ENCODE measurements at places on chromosomes 7 and 10.

- DNase-seq, result no peak
Observed at GRCh38 chr7:44667190-44667589, 60.8 kb downstream of the OGDH start.

DNA sequence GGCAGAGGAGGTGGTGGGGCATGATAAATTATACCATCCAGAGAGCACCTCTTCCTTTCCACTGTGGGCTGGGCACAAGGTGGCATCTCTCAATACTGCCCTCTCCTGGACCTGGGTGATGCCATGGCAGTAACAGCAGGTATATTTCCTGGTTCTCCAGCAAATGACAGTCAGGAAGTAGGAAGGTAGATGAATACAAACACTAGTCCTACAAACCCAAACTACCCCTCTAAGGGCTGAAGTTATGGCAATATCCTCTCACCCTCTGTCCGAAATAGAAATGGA lies 1004.9 kb downstream of the KCNMA1 start:
- no peak for DNase-seq

- DNase-seq, result peak; percentile 58
Observed at GRCh38 chr7:156919132-156919713, 26.2 kb upstream of the LMBR1 start.

- DNase-seq, result no peak
Observed at GRCh38 chr10:121640266-121640665, 42.0 kb upstream of the FGFR2 start.

- DNase-seq, result no peak
Observed at GRCh38 chr10:128073890-128074289, 52.3 kb downstream of the MKI67 start.

DNA sequence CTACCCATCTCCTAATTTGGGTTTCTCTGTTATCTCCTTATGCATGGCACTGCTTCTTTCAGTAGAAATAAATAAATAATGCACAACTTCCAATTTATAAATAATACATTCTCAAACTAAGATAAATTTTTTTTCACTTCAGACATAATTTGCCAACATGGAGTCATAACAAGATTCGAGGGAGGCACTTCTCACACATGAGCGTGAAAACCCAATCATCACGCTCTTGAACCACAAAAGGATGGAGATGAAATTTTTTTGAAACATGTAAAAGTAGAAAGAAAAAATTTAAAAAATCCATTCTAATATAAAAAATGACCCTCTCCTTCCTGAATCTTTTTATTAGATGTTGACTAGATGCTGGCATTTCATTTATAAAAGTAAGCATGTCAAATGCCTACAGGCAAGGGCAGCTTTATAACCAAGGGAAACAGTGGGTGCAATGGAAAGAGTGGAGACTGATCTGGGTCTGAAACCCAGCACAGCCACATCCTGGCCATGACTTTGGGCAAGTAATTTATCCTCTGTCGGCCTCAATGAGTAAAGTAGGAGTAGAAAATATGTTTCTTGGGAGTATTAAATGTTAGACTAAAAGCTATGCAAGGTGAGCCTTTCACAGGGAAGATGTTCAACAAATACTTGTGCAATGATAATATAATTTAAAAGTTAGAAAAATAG lies 185.0 kb downstream of the STK31 start:
- DNase-seq, result no peak

DNA sequence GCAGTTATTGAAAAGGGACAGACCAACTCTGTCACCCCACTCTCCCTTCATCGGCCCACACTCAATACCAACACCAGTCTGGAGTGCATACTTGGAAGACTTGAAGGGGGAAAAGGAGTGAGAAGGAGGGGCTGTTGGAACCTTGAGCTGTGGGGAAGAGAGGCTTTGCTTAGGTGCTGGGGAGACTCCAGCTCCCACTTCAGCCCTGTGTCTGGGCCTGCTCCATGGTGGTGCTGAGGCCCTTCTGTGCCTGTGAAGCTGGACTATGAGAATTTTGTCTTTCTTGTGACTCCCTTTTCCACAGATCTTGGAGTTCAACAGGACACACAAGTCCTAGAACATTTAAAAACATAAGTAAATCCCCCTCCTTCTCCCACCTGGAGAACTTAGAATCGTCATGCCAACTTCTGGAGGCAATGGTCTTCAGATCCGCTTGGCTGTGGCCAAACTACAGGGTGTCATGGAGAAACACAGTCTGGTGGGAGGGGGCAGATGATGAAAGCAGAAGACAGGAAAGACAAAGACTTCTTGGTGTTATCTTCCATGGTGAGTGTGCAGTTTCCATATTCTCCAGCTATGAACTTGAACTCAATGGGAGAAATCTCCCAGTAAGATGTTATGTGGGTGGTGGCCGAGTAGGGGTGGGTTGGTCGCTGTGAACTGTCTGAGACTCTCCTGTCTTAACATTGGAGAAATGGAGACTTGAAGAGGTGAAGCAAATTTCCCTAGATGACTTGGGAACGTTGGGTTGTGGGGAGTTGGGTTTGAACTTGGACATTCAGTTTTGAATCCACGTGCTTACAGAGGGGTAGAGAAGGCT lies 18.4 kb upstream of the GIMAP8 start:
- DNase-seq, result no peak

DNA sequence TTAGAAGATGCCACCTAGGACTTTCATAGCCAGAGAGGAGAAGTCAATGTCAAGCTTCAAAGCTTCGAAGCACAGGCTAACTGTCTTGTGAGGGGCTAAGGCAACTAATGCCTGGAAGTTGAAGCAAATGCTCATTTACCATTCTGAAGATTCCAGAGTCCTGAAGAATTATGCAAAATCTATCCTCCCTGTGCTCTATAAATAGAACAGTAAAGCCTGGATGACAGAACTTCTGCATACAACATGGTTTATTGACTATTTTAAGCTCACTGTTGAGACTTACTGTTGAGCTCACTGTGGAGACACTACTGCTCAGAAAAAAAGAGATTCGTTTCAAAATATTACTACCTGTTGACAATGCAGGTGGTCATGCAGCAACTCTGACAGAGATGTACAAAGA lies 28.6 kb downstream of the TNS3 start:
- DNase-seq, result no peak

DNA sequence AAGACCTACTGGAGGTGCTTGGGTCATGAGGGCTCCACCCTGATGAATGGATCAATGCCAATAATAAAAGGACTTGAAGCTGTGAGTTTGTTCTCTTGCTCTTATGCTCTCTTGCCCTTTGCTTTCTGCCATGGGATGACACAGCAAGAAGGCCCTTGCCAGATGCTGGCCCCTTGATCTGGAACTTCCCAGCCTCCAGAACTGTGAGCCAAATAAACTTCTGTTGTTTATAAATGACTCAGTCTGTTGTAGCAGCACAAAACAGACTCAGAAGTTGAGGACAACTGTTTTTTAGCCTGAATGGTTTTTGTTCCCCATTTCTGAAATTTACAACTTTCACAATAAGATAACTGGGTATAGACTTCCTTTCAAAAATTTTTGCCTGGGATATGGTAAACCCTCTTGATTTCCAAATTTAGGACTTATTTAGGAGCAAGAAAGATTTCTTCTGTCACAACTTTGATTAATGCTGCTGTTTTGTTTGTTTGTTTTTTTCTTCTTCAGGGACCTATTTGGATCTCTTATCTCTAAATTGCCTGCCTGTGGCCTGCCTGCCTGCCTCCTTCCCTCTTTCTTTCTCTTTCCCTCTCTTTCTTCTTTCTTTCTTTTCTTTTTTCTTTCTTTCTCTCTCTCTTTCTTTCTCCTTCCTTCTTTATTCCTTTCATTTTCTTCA lies 12.1 kb downstream of the ENTPD1 start:
- no peak for DNase-seq

DNA sequence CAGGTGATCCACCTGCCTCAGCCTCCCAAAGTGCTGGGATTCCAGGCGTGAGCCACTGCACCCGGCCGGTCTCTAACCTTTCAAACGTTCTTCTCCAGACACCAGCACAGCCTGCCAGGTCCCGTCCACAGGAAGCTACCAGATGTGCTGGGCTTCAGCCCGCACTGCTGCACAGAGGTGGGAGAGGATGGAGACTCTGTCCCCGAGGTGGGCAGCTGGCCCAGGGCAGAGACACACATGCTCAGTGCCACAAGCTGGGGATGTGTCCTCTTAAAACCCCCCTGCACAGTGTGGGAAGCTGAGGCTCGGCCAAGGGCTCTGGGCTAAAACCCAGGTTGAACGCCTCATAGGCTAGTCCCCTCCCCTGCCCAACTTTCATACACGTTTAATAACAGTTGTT lies 9.4 kb downstream of the NUDT1 start:
- no peak for DNase-seq

DNA sequence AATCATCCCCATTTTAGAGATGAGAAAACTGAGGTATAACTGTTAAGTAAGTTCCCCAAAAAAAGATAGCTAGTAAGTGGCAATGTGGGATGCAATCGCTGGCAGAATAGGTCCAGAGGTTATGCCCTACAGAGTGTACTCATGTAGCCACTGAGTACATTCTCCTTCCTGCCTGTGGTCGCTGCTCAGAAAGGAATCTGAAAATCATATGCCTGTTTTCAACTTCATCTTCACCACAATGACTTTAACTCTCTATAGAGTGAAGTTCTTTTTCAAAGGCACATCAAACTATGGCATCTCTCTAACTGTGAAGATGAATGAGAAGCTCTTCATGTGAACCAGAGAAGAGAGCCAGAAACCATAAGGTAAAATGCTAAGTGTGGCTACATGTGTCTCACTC lies 162.2 kb upstream of the SLC25A13 start:
- DNase-seq, result no peak

GRCh38 chr7:29158795-29159423 lies 12.6 kb upstream of the CPVL start:
- peak; percentile 53 for DNase-seq

DNA sequence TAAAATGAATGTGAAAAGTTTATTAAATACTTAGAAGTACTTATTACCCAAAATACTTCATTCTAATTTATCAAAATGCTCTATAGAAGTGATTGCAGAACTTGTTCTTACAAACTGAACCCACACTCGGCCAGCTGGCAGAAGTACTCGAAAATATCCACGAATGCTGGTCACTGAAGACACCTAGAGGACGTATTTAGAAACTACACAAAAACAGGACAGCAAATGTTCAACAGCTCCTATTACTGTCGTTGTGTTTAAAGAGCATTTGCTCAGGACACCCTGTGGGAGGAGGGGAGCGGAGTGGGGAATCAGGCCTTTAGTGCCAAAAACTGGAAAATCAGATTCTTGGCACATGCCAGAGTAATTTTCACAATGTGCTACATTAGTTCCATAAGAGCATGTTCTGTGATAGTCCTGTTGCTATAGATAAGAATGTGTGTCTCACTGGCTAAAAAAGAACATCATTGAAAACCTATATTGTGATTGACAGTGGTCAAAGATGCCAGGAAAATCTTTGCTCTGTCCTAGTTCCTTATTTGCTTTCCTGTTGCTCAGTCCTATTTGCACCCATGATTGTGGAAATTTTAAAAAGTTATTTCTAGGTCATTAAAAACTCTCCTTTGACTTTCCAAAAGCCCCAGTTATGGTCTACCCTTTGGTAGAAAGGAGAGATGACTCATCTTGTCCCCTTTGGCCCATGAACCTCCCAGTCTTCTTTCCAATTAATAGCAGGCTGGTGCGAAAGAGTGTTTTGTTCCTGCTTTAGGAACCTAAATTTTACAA lies 49.0 kb upstream of the NRBF2 start:
- DNase-seq, result peak; percentile 76

GRCh38 chr10:48948470-48949037 lies 8.9 kb upstream of the LRRC18 start:
- DNase-seq, result peak; percentile 30

GRCh38 chr7:102202556-102202955 lies 84.1 kb upstream of the SH2B2 start:
- no peak for DNase-seq

DNA sequence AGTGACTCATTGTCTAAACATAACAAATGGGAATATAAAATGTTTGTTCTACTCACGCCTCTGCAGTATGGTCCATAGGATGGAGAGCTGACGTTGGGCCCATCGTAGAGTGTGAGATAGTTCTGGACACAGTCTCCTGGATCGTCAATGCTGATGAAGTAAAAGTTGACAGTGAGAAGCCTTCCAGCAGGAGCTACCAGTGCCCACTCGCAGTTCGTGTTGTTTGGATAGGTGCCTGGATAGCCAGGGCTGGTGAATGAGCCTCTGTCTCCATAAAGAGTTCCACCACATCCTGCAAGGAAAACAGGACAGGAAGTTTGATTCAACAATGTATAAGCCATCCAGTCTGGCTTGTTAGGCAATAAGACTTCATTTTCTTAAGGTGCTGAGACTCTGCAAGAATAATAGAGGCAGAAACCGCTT lies 79.6 kb downstream of the OR13A1 start:
- DNase-seq, result no peak

DNA sequence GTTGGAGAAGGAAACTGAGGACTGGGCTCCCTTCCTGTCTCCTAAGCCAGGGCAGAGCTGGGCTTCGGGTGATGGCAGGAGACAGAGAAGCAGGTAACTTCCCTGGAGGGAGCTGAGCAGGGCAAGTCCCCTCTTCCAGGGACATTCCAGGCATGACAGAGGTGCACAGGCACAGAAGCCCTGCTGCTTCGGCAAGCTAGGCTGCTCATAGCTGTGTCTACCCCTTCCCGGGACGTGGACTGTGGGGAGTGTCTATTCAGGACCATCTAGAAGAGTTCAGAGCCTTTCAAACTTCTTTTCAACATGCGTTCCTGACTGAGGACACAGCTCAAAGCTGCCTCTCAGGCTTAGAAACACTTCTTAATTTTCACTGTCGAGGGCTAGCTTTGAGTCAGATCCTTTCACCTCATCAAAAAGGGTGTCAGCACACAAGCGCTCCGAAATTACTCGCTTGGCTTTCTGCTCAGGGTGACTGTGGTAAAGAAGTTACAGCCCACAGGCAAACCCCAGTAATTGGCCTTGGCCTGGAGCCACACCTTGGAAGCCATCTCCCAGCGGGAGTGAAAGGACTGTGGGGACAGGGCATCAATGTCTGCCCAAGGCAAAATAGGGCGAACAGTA lies 63.7 kb upstream of the STEAP1B start:
- DNase-seq, result peak; percentile 64

- no peak for DNase-seq
Observed at GRCh38 chr7:101428093-101428866, 65.6 kb downstream of the COL26A1 start.

DNA sequence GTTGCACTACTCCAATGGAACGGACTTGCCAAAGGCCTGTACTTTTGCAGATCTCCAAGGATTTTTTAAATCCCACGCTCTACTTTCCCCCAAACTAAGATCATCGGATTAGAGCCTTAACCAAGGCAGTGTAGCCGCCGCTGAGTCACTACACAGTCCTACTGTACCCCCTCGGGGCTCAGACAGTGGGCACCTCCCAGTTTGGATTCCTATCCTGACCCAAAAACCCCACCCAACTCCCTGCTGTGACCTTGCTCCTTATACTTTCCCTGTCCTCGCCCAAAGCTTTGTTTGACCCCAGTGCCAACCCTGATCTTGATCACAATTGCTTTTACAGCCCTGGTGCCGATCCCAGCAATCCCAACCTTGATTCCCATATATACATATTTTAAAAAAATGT lies 17.5 kb upstream of the PLAU start:
- no peak for DNase-seq

- no peak for DNase-seq
Observed at GRCh38 chr7:135208102-135208793, 3.1 kb downstream of the WDR91 start.

- no peak for DNase-seq
Observed at GRCh38 chr7:42238709-42239366, 1.8 kb upstream of the GLI3 start.

GRCh38 chr10:117635826-117636225 lies 93.3 kb downstream of the EMX2 start:
- DNase-seq, result no peak

- no peak for DNase-seq
Observed at GRCh38 chr7:53476566-53476965, 441.1 kb downstream of the POM121L12 start.

GRCh38 chr7:144534196-144534595 lies 130.7 kb upstream of the NOBOX start:
- no peak for DNase-seq

Data from NCI-H1417 (cell line).